GM03348 (cell line): ENCODE measurements at places on chromosomes 1 and 21.

- no peak for DNase-seq
Observed at GRCh38 chr1:156420205-156421061, 51.4 kb downstream of the RHBG start.

- DNase-seq: peak; percentile 74
Observed at GRCh38 chr1:243848858-243849420, 1.1 kb downstream of the AKT3 start.

DNA sequence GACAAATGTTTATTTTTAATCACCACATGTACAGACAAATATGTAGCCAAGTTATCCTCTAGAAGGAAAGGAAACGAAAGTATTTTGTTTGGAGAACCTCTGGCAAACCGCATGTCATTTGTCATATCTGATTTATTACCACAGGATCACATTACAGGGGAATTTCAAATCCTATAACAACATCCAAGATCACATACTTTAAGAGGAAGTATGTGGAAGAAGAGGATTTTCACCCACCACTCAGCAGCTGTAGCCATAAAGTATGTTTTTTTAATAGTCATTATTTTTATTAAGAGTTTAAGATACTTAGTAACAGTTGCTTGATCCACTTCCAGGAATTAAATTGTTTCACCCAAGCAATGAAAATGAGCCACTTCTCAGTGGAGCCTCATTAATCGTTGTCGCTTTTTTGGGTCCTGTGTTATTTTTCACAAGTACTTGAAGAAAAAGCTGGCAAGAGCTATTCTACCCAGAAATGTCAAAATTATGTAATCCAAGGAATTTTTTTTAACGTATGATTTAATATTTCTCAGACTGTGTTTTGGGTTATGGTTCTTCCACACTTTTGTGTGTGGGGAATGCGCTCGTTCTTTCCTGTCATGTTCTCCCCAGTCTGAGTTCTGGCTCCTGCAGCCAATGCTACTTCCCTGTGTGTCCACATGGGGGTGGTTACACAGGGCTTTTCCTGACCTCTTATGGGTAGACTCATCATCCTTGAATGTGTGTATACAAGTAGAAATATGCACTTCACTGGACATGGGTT is 6.9 kb downstream of the SERTAD4 start:
- peak; percentile 77 for DNase-seq

GRCh38 chr1:11761988-11762406 is at the start of gene C1orf167:
TSS of gene C1orf167 (plus strand) at chr1:11762193. CDS start at chr1:11764401, 2,208 bp downstream.
- DNase-seq: no peak

DNA sequence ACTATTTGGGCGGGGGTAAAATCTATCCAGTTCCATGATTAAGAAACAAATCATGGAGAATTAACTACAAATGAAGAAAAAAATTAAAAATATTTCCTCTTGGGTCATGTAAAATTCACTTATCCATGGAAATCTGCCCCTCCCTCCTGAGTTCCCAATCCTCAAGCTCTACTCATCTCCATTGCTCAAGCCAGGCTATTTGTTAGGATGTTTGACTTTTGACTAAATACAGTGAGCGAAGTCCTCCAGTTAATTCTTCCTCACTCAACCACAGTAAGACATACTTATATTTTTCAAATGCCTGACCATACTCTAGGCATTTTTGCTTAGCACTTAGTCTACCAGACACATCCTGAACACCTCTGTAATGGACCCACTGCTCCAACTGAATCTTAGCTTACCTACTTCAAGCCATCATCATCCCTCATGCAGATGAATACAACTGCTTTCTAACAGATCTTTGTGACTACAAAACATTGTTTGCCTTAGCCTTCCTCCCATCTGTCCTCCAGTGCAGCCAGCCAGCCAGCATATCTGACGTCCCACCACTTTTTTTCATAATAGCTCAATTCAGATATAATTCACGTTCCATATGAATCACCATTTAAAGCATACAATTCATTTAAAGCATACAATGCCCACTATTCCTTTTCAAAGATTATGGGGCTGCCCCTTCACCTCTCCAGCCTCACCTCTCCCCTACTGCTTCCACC is 154.2 kb downstream of the RERE start:
- no peak for DNase-seq

- DNase-seq: no peak
Observed at GRCh38 chr21:43302769-43303168, 124.2 kb downstream of the SIK1 start.

- DNase-seq: no peak
Observed at GRCh38 chr1:101846820-101847219, 149.9 kb downstream of the OLFM3 start.

GRCh38 chr1:194174528-194174927 is 988.1 kb upstream of the B3GALT2 start:
- DNase-seq: no peak

DNA sequence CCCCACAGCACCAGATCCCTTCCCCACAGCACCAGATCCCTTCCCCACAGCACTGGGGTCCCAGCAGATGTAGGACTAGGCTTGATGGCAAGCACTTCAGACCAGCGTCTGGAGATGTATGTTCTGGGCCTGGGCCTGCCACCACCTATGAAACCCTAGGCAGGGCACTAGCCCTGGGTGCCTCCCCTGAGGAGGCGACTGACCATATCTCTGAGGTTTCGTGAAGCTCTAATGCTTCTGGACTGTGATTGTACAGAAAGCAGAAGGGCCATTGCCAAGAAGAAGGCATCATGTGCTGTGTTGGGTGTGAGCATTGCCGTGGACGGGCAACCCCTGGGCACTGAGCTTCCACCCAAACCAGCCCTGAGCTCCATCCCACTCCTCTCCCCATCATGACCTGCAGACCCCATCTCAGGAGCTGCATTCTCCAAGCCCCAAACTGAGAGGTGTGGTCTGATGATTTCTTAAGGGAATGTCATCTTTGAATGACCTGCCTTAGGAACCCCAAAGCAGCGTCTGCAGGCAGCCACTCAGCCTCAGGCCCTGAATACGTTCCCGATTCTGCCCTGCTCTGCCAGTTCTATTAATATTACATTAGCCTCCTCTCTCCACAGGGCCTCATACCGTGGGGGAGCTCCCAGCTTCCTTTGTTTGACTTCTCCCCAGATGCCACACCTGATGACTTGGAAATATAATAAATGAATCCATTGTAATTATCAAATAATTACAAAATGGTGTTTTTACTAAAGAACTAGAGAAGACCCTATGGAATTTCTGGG is 163.4 kb downstream of the TRIM33 start:
- no peak for DNase-seq

DNA sequence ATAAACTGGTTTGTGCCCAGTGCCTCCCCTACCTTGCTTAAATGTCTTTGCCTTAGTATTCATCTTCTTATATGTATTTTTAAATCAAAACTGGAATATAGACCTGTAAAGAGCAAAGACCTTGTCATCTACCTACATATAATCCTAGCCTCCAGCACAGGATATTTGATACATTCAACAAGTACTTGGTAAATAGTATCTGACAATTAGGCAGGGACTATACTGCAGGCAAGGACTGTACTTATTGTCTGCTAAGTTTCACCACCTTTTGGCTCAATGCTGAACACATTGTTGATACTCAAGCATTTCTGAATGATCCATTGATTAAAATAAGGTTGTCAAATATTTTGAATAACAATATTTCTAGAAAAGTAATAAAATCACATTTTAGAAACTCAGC is 96.4 kb downstream of the PKN2 start:
- DNase-seq: no peak

GRCh38 chr1:98053471-98054366 is 132.9 kb upstream of the DPYD start:
- DNase-seq: peak; percentile 92

DNA sequence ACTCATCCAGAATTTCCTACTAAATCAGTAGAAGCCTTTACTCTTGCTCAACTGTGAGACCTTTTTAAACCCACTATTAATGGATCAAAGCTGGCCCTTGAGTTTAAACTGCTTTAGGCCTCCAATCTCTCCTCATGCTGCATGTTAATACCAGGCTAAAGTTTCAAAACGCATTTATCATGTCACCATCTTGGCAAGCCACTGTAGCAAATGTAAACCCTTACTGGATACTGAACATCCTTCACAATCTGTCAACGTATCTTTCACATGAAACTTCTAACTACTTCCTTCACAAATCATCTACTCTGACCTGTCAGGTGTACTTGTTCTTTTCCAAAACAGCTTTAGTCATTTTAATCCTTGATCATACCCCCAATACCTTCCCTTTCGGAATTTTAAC is 3.0 kb downstream of the PAXBP1 start:
- no peak for DNase-seq

- no peak for DNase-seq
Observed at GRCh38 chr1:220843481-220844011, 35.7 kb upstream of the HLX start.

GRCh38 chr1:27567971-27568299 is 36.0 kb downstream of the AHDC1 start:
- no peak for DNase-seq

DNA sequence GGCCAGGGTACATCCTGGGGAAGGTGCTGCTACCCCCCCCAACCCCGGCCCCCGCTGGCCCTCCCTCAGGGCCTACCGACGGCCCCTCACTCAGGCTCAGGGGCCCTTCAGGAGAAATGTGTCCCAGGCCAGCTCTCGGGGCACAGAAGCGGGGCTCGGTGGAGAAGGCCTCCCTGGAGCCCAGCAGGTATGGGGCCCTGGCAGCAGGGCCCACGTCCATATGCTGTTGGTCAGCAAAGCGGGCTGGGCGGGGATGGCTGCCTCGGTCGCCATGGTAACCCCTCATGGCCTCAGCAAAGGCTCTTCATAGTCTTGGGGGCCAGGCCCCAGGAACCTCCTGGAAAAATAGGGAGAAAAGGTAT is 24.4 kb downstream of the DLGAP3 start:
- DNase-seq: no peak

DNA sequence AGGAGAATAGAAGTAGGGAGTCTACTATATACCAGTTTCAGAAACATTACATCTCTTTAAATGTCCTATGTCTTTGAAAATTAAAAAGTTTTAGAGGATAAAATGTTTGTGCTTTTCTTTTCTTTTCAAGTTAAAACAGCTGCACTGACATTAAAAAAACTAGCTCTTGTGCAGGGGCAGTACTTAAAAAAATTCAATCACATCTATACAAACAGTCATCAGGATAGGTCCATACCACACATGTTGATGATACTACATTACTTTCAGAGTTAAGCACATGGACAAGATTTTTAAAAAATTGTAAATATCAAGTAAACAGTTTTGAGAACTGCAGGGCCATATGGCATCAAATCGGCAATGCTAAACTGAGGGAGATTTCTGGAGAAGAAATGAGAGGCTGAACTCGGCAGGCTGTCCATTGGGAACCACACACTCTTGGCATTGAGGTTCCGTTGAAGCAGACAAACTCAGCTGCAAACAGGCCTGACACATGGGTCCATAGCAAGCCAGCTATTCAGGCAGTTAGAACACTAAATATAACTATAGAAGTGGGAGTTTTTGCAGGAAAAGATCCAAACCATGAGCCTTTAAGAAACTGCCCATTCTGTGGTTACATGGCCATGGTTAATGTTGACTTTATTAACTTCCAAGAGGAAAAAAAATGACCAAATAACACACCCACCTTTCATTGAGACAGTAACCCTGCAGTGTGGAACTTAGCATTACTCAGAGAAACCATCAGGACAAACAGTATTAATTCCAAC is 84.5 kb upstream of the BCL10 start:
- DNase-seq: peak; percentile 50

DNA sequence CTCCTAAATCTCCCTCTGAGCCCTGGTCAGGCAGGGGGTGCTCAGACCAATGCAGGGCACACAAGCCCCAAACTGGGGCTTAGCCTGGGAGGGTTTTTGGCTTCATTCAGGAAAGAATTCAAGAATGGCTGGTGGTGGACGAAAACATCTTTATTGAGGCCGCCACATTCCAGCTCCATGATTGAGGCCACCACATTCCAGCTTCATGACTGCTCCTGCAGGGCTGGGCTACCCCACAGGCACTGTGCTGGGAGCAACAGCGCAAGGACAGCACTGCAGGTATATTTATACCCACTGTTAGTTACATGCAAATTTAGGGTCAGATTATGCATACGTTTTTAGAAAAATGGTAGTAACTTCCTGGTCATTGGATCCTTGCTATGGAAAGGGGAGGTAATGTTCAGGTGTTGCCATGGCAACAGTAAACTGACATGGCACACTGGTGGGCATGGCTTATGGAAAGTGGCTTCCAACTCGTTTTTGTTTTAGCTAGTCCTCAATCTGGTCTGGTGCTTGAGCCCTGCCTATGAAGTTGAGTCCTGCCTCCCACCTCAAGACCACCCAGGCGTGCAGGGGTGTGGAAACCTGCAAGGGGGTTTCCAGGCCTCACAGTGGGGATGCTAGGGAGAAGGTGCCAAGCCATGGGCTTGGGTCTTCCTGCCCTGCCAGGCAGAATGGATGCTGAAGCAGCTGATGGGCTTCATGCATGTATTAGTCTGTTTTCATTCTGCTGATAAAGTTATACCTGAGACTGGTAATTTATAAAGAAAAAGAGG is 348.7 kb upstream of the AJAP1 start:
- no peak for DNase-seq

DNA sequence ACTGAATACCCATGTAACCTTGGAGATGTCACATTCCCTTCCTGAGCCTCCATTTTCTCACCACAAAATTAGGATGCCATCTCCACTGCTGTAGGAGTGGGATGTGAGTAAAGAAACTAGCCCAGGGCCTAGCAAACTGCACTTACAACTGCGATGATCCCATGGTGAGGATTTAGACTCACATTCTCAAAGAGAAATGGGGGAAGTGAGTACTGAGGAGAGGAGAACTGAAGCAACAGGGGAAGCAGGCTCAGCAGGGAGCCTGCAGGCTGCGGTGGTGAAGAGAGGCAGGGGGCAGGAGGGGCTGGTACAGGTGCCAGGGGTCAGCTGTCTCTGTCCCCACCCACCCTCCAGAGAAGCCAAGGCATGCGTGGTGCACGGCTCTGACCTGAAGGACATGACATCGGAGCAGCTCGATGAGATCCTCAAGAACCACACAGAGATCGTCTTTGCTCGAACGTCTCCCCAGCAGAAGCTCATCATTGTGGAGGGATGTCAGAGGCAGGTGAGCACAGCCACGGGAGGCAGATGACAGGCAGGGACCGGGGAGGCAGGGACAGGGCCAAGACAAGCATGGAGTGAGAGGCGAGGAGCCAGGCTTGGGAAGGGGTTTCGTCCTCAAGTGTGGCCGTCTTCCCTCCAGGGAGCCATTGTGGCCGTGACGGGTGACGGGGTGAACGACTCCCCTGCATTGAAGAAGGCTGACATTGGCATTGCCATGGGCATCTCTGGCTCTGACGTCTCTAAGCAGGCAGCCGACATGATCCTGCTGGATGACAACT is 16.4 kb upstream of the ATP1A4 start:
- DNase-seq: no peak

DNA sequence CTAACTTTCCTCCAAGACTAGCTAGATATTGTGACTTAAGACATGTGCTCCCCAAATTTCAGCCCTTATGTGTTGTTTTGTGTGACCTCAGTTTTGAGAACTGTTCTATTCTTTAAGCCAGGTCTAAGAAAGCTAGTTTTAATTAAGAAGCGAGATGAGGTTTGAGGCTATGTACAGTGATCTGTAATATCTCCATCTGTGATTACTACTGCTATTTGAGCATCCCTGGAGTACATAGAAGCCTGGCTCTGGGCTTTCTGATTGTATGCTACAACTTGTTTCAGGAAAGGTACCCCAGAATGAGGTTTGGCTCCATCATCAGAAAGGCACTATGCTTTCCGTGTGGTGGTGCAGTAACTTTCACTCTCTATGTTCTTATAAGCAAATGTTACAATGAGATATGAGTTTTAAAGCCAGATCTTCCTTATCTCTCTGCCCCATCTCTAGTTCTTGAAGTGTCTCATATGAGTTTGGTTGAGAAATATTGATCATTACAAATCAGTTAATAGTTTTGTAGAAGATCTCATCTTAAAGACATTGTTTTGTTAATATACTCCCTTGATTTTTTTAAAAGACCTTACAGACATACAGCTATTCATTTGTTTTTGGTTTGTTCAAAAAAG is 605 bp downstream of the RGS4 start:
- no peak for DNase-seq
